T1000 (cell line): ENCODE measurements at places on chromosomes 16 and 17.

DNA sequence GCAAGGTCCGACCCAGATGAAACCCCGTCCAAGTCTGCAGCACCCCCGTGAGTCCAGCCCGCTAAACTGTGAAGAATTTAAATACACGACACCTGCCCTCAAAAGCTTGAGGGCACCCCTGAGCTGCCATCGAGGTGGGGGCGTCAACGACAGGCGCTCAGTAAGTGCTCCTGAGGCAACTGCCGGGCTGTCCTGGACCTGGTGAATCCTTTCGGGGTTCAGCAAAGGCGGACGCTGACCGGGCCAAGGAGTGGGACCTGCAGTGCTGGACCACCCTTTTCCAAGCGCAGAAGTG is 512 bp upstream of the ENDOV start:
- DNase-seq = no peak

GRCh38 chr17:77325577-77326075 is 184.9 kb downstream of the SEC14L1 start:
- DNase-seq = no peak

DNA sequence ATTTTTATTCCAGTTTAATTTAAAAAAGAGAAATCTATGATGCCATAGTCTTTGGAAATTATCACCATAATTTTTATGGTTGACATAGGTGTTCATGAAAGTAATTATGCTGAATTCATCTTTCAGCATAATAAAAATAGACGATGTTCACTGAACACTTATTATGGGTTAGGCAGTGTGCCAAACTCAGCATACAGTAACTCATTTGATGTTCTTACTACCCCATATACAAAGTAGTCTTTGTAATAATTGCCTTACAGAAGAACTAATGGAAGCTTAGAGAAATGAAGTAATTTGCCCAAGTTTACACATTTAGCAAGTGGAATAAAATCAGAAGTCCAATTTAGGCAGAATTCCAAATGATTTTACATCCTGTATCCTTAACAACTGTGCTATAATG is 852.2 kb upstream of the GOT2 start:
- no peak for DNase-seq

DNA sequence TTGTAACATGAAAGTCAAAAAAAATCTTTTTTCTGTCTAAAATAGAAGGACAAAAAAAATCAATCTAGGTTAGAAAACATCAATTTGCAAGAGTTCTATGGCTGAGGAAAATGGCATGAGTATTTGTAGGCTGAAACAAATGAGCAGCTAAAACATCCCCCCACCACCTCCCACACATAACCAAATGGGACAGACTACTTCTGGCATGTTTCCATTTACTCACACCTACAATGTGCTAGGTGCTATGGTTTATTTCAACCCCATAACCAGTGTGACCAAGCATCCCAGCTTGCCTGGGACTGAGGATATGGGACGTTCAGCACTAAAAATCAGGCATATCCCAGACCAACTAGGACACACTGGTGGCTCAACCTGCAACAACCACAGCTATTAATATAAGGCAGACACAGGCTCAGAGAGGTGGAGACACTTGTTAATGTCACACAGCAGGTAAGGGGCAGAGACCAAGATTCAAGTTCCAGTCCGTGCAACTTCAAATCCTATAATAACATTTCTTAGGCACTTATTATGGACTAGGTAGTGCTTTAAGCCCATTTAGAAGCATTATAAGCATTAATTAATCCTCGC is 96.0 kb downstream of the XYLT1 start:
- no peak for DNase-seq

DNA sequence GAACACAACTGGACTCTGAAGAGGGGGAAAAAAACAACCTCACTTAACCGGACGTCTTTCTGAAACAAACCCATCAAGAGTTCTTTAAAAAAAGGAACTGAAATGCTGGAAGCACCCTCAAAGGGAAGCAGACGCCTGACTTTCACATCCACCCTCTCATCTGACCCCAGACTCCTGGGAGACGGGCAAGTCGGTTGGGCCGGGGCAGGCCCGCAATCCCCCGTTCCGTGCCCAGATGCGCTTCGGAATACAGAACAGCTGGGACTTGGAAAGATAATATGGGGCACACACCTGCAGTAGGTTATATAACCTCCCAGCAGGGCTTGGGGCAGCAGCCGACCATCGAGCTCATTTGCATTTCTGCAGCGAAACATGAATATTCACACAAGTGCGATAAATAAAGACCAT is 3.7 kb downstream of the ARHGAP27 start:
- no peak for DNase-seq

DNA sequence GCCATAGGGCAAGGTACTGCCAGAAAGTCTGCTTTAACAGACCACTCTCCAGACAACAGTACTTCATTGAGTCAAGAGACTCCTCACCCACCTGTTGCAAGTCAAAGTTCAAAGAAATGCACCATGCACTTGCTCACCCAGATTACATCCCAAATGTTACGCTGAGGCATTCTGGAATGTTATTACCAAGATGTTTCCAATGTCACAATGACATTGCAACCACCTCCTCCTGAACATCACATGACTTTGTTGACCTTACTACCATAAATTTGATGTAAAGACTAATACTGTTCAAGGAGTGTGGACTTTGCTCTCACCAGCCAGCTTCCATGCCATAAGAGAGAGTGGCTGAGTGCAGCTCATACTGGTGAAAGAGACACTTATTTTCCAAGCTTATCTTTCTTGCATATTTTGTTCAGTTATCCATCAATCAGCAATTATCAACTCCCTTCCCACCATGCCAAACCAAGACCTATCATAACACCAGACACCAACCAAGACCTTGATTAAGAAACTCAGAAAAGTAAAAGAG is 58.5 kb upstream of the BCAR1 start:
- no peak for DNase-seq

DNA sequence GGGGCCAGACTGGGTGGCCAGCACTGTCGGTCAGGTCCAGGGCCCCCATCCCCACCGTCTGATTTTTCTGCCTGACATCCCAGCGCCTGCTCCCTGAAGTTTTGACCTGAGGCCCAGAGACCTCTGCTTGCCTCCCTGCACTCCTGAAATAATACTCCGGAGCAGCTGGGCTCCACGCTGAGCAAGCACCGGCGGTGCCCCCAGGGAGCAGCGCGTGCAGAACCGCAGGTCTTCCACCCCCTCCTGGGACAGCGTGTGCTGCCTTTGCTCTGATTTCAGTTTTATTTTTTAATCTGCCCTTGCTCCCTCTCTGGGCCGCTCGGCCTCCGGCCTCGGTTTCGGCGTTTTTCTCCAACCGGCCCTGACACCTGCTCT is 132.4 kb upstream of the GSE1 start:
- no peak for DNase-seq

DNA sequence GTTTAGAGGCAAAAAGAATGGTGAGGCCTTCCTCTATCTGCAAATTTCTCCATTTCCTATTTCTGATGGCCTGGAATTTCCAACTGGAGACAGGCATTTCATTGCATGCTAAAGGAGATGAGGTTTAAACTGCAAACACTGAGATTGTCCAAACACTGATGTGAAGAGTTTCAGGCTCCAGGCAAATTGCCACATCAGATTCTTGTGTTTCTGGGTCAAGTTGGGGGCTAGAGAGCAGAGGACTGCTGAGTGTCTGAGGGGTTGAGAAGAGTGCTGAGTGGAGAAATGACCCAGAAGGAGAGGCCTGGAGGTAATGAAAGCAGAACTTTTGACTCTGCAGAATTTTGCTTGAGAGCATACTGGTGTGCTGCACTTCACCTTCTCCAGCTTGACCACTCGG is 216.7 kb upstream of the MPHOSPH6 start:
- DNase-seq = no peak

DNA sequence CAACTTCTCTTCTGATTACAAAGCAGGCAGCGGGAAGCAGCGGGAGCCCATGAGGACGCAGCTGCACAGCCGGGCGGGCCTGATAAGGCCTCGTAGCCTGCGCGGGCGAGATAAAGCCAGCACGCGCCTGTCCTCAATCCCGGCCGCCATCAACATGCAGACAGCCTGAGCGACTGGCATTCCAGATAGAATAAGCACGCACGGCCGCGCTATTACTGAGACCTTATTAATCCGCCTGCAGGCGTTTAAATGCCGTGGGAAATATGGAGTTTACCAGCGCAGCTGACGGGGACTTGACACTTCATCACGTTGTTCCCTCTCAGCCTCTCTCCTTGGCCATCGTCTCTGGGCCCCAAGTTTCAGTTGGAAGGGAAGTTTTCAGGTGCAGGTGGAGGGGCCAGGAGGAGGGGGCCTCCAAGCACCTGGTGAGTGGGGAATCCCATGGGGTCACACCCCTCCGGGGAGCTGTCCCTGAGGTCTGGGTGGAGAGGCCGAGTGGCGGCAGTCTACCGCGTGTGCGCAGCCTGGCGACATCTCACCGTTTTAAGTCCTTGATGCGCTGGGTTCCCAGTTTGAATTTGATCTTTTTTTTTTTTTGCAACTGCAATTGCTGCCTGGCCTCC is 27.3 kb upstream of the CBFA2T3 start:
- no peak for DNase-seq

DNA sequence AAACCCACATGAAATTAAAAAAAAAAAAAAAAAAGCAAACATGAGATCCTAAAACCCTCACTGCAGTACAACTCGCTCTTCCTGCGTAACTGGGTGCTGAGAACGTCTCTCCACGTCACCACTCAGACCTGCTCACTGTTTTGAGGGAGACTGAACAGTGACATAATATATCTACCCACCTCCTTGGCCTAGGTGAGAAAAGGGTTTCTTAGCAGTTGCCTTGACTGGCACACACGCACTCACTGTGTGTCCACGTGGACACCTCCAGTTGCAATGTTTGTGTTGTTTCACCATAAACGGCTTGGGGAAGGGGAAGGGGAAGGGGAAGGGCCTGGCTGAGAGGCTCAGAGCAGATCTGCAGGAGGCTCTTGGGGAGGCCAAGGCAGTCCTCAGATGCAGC is 32.0 kb downstream of the FANCA start:
- DNase-seq = no peak
